ENCODE measurements at places on chromosomes 4 and X. TPM values are rescaled to one million over a fixed set of nuclear protein-coding genes. Genes with fewer than 3 reads are reported as not detected.

GRCh38 chrX:29659911-29660310 lies 555.5 kb upstream of the MAGEB2 start:
- no peak for DNase-seq

Gene FAM47A
- not detected for total RNA-seq

DNA sequence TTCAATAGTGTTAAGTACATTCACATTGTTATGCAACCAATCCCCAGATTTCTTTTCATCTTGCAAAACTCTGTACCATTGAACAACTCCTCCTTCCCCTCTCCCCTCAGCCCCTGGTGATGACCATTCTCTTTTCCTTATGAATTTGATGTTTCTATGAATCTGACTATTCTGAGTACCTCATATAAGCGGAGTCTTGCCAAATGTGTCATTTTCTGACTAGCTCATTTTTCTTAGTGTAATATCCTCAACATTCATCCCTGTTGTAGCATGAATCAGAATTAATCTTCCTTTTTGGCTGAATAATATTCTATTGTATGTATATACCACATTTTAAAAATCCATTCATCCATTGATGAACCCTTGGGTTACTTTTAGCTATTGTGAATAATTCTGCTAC lies 34.0 kb downstream of the SMIM20 start:
- no peak for DNase-seq

DNA sequence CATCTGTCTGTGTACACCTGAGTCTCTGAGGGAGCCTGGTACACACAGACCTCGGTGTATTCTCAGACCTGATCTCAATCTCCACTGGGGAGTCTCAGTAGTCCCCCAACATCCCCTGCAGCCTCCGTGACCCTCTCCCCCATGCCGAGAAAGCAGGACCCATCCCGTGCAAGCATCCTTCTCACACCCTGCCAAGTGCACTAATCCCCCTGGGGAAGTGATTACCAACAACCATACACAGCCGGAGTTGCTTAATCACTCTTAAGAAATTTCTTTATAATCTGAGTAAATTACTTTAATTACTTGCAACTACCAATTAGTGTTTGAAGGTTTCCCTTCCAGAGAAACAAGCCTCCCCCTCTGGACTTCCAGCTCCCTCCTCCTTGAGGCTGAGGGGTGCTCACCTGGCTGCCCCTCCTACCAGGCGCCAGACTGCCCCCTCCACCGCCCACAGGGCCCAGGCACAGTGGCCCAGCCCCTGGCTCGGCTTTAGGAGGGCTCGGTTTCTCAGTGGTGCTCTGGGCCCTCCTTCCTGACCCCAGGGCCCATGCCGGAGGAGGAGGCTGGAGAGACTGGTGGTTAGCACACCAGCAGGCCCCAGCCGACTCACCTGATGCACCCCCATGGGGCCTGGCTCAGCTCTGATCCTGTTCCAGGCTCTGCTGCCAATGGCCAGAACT lies 43.8 kb downstream of the PJA1 start:
- no peak for DNase-seq

- DNase-seq = no peak
Measured at GRCh38 chrX:11648705-11649519, 16.8 kb downstream of the ARHGAP6 start.

Gene CITED1
- not detected for total RNA-seq

DNA sequence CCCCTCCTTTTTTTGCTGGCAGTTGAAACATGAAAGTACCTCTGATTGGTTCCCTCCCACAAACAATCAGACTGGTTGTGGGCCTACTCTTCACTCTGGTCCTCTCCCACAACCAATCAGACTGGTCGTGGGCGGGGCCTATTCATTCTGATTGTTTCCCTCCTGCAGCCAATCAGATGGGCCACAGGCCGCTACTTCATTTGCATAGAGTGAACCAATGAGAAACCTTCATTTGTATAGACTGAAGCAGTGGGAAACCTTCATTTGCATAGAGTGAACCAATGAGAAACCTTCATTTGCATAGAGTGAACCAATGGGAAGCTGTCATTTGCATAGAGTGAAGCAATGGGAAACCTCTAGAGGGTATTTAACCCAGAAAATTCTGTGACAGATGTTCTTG lies 55.2 kb downstream of the TRMT44 start:
- no peak for DNase-seq

Gene ZNF185
- 0.93 TPM for total RNA-seq

Gene NLGN4X
- not detected for total RNA-seq

GRCh38 chrX:54808109-54808604 lies 612 bp downstream of the MAGED2 start:
- peak; percentile 62 for DNase-seq

Gene XPNPEP2
- 1.2 TPM for total RNA-seq

DNA sequence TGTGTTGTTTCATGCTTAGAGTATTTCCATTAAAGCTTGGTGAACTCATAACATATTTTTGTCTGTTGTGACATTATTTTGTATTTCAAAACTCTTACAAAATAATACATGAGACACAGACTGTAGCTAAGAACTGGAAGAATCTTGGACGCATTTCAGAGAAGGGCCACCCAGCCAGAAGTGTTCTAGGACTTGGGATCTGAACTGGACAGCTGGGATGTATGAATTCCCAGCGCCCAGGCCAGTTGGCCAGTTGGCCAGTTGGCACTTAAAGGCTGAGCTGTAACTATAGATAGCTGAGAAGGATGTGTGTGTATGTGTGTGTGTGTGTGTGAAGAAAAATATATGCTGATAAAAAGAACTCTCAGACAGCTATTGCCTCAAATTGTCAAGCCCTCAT lies 193.4 kb upstream of the GPR101 start:
- DNase-seq = no peak

GRCh38 chrX:68846536-68846935 lies 17.7 kb downstream of the EFNB1 start:
- DNase-seq = no peak

GRCh38 chrX:24369816-24370215 lies 9.4 kb downstream of the SUPT20HL1 start:
- DNase-seq = no peak

Gene UGT2B11
- total RNA-seq = not detected

Gene WDR13
- 32.6 TPM for total RNA-seq

DNA sequence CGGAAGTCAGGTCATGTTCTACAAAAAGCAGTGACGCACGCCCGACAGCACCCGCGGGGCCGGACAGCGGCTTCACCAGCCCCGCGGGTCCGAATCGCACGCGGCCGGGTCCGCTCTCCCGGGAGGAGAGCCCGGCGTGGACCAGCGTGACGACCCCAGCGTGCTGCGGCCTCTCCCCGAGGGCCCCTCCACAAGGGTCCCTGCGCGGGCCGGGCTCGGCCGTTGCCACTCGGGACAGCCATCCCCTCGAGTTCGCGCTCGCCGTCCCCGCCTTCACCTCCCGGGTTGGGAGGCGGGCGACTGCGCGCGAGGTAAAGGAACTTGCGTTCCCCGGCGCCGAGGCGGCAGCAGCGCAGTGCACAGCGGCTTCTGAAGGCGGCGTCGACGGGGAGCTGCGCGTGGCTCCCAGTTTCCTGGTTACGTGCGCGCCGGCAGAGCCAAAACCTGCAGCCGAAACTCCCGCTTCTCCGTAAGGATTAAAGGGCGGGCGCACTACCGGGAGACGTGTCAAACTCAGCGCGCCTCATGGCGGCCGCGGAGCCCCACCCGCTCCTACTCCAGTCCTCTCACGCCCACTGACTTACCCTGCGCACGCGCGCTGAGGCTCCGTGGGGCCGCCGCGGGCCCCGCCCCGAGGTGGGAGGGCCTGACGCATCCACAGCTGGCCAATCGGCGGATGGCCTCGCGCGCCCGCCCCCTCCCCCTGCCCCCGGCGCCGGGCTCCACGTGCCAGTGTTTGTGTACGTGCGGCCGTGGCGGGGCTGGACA lies 416 bp upstream of the LRP2BP start:
- DNase-seq = peak; percentile 96

GRCh38 chr4:139735381-139736273 lies 70.0 kb downstream of the MGST2 start:
- no peak for DNase-seq

Gene TMEM154
- 25.4 TPM for total RNA-seq

Gene FRMPD4
- not detected for total RNA-seq

Gene HS3ST1
- 0.19 TPM for total RNA-seq

Data from activated CD8-positive, alpha-beta memory T cell treated with anti-CD3 and anti-CD28 coated beads, Interleukin-2, amount 10 ng/mL, durations not matched to agents 7 days and 5 days (primary cell).